Kidney (tissue), 22 donors: ENCODE measurements at places on chromosomes 1 and 21. TPM values are rescaled to one million over a fixed set of nuclear protein-coding genes. Genes with fewer than 3 reads are reported as not detected.

The A3GALT2 gene
- total RNA-seq = not detected

The S100A9 gene
- 271 TPM for total RNA-seq

The C1orf87 gene
- total RNA-seq = 0.38 TPM

The LCE1D gene
- total RNA-seq = not detected

The LCA5L gene
- 4.3 TPM for total RNA-seq

The SLC44A3 gene
- total RNA-seq = 49.6 TPM

The PRAMEF9 gene
- total RNA-seq = not detected

DNA sequence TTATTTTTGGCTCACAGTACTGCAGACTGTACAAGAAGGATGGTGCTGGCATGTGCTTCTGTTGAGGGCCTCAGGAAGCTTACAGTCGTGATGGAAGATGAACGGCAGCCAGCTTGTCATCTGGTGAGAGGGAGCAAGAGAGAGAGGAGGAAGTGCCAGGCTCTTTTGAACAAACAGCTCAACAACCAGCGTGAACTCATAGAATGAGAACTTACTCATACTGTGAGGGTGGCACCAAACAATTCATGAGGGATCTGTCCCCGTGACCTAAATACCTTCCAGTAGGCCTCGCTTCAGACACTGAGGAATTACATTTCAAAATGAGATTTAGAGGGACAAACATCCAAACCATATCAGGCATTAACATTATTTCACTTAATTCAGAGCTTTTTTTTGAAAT, 84.7 kb downstream of the PKN2 start:
- H3K4me3 ChIP-seq = no peak overlapping the region
- DNase-seq = no peak
- no peaks in the 10 kb centered on the region for H3K27me3 ChIP-seq
- H3K4me1 ChIP-seq = no peaks in the 10 kb centered on the region
- no peak overlapping the region for H3K27ac ChIP-seq

GRCh38 chr21:22164912-22165311, 1166.7 kb downstream of the NCAM2 start:
- no peaks in the 10 kb centered on the region for H3K4me1 ChIP-seq
- H3K27me3 ChIP-seq = no peaks in the 10 kb centered on the region
- H3K36me3 ChIP-seq = no peaks in the 10 kb centered on the region
- no peak for DNase-seq

DNA sequence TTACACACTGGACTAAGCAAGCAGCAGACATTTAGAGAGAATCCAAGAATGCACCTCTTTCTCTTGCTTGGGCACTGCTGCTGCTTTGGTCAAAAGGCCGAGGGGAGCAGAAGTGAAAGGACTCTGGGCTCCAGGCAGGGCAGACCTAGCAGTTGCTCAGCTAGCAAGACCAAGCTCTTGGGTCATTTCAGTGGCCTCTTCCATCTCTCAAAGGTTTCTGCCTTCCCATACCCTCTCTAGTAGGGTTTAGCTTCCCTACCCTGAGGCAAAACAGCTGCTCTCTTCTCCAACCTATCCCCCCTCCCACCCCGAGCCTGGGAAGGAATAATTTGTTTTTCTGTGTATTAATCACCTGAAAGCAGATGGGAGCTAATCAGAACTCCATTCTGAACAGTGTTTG, 25.8 kb downstream of the TFAP2E start:
- H3K4me1 ChIP-seq = no peaks in the 10 kb centered on the region
- no peak overlapping the region for H3K27ac ChIP-seq
- no peak overlapping the region for H3K4me3 ChIP-seq
- peaks cover 14% of the 10 kb centered on the region for H3K36me3 ChIP-seq
- H3K27me3 ChIP-seq = no peaks in the 10 kb centered on the region
- DNase-seq = no peak

- H3K27ac ChIP-seq = no peak overlapping the region
- no peak for DNase-seq
- no peaks in the 10 kb centered on the region for H3K36me3 ChIP-seq
- no peak overlapping the region for H3K4me3 ChIP-seq
- no peaks in the 10 kb centered on the region for H3K4me1 ChIP-seq
Measured at GRCh38 chr1:29055160-29055559, 68.5 kb downstream of the TMEM200B start.

- H3K27me3 ChIP-seq = no peaks in the 10 kb centered on the region
- H3K27ac ChIP-seq = no peak overlapping the region
- no peak for DNase-seq
- H3K36me3 ChIP-seq = no peaks in the 10 kb centered on the region
Measured at GRCh38 chr1:58927722-58928085, 143.9 kb upstream of the JUN start.

DNA sequence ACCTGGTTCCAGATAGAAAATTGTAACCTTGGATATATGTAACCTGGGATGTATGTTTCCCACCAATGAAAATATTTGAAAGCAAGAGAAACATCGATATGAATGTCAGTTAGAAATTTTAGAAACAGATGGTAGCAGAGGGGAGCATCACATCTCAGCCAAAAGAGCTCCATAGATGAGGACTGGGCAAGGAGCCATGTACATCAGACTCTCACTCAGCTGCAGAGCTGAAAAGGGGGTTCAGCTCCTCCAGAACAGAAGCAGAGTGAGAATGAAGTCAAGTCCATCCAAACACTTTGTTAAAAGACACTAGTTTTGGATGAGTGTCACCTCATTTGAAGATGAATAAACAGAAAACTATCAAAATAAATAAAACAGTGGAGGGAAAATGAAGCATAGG, 202.4 kb downstream of the HMCN1 start:
- H3K27ac ChIP-seq = no peak overlapping the region
- H3K27me3 ChIP-seq = no peaks in the 10 kb centered on the region
- no peaks in the 10 kb centered on the region for H3K36me3 ChIP-seq
- no peaks in the 10 kb centered on the region for H3K4me1 ChIP-seq

- no peak overlapping the region for H3K27ac ChIP-seq
- no peaks in the 10 kb centered on the region for H3K27me3 ChIP-seq
- no peaks in the 10 kb centered on the region for H3K36me3 ChIP-seq
- no peak for DNase-seq
Measured at GRCh38 chr1:171220081-171220420, 28.2 kb upstream of the FMO1 start.

DNA sequence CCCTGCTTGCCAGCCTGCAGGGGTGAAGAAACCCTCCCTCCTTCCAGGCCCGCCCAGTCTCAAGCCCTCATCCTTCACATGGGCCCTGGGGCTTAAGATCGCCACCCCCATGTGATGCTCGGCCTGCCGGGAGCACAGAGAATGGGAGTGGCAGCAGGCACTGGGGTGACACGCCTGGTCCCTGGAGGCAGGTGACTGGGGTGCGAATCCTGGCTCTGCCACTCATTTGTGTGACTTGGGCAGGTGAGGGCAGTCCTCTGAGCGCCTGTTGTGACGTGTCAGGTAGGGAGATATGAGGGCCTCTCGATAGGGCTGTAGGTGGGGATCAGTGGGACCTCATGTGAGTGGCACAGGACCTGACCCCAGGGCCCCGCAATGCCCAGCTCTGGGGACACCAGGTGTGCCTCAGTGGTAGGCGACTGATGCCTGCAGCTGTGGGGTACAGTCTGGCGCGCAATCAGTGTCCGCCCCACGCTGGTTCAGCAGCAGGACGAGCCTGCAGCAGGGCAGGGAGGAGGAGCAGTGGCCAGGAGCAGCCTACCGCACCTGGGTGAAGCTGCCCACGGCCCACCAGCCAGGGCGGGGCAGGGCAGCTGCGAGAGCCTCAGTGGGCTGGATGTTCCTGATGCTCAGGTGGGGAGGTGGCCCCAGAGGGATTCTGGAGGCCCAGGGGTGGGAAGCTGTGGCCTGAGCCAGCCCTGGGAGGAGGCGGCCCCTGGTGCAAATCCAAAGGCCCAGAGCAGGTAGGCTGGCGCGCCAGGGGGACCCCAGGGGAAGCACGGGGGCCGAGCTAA, 6.2 kb downstream of the SH2D5 start:
- no peak overlapping the region for H3K27ac ChIP-seq
- no peaks in the 10 kb centered on the region for H3K4me1 ChIP-seq
- peak; percentile 38 for DNase-seq

DNA sequence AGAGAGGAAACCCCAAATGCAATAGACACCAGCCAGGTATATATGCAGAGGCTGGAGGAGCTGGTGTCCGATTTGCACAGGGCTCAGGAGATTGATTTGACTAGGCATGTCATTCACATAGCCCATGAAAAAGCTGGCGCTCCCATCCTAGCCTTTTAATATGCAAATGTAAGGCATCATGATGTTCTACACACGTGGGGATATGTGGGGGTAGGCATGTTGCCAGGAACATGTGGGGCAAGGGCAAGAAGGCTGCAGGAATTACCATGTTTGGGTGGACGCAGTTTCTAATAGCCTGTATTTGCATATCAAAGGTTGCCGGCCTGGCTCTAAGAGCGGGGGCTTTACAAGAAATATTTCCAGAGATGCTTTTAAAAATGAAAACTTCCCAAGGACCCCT, 11.7 kb upstream of the SH3GLB1 start:
- no peak overlapping the region for H3K27ac ChIP-seq
- no peaks in the 10 kb centered on the region for H3K36me3 ChIP-seq
- H3K4me3 ChIP-seq = no peak overlapping the region
- H3K27me3 ChIP-seq = no peaks in the 10 kb centered on the region
- H3K4me1 ChIP-seq = no peaks in the 10 kb centered on the region

DNA sequence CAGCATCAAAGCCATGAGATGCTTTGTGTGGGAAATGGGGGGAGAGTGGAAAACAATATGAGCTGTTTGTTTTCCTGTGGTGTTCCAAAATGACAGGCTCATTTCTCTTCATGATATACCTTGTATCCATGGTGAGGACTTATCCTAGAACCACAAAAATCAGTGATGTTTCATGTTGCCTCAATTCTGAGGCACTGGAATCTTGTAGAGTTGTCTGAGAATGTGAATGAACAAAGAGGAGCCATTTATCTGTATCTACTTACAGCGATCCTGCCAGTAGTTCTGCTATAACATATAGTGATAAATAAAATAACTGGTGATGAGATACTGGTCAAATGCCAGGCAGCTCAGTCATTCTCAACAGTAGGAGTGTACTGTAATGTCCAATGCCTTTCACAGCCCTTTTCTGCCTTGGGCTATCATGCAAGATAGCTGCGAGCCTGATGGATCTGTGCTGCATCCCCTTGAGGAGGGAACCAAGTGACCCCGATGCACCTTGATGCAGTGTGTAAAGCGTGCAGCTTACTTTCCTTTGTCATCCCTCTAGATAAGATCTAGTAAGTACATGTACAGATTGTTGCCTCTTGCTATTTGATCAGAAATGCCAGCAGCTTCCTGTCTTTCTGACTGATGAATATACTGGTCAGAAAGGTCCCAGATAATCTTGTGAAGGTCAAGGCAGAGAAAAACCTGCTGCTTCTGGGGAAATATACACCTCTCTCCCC, 52.8 kb downstream of the SLC44A3 start:
- DNase-seq = no peak
- H3K4me1 ChIP-seq = no peaks in the 10 kb centered on the region
- H3K27me3 ChIP-seq = no peaks in the 10 kb centered on the region
- H3K27ac ChIP-seq = no peak overlapping the region

GRCh38 chr1:44029260-44029910, 1.9 kb downstream of the SLC6A9 start:
- H3K27ac ChIP-seq = peak overlapping the region; percentile 71
- peak overlapping the region; percentile 87 for H3K4me3 ChIP-seq

GRCh38 chr1:54371038-54371941, 34.9 kb downstream of the SSBP3 start:
- no peaks in the 10 kb centered on the region for H3K27me3 ChIP-seq
- no peak overlapping the region for H3K27ac ChIP-seq
- H3K4me3 ChIP-seq = no peak overlapping the region
- H3K4me1 ChIP-seq = peaks cover 13% of the 10 kb centered on the region
- no peaks in the 10 kb centered on the region for H3K36me3 ChIP-seq
- no peak for DNase-seq

GRCh38 chr21:41650526-41651145, 116.2 kb downstream of the RIPK4 start:
- no peak overlapping the region for H3K4me3 ChIP-seq
- no peaks in the 10 kb centered on the region for H3K4me1 ChIP-seq
- no peak overlapping the region for H3K27ac ChIP-seq
- no peaks in the 10 kb centered on the region for H3K36me3 ChIP-seq
- no peak for DNase-seq

DNA sequence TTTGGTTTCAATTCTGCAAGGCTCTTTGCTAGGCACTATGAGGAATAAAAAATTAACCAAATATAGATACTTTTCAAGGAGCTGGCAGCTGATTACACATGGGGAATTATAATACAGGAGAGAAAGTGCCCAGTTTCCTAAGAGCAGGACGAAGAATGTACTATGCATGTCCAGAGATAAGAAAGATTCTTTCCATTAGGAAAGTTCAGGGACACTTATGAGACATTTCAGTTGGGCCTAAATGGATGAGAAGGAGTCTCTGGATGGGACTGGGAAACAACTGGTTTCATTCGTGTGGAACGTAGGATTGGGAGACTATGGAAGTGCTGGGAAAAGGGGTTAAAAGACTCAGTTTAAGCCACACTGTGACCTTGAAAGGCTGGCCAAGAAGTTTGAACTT, 63.5 kb upstream of the MROH9 start:
- H3K36me3 ChIP-seq = no peaks in the 10 kb centered on the region
- H3K27me3 ChIP-seq = no peaks in the 10 kb centered on the region
- no peaks in the 10 kb centered on the region for H3K4me1 ChIP-seq

- H3K4me1 ChIP-seq = no peaks in the 10 kb centered on the region
- H3K36me3 ChIP-seq = no peaks in the 10 kb centered on the region
- H3K27ac ChIP-seq = no peak overlapping the region
Measured at GRCh38 chr1:9317591-9318417, 25.1 kb downstream of the SPSB1 start.

GRCh38 chr1:32915766-32916706, 14.8 kb upstream of the TMEM54 start:
- no peaks in the 10 kb centered on the region for H3K4me1 ChIP-seq
- H3K4me3 ChIP-seq = no peak overlapping the region
- no peaks in the 10 kb centered on the region for H3K27me3 ChIP-seq
- no peaks in the 10 kb centered on the region for H3K36me3 ChIP-seq

- no peaks in the 10 kb centered on the region for H3K27me3 ChIP-seq
- DNase-seq = no peak
- peaks cover under 1% of the 10 kb centered on the region for H3K4me1 ChIP-seq
- no peak overlapping the region for H3K27ac ChIP-seq
- no peaks in the 10 kb centered on the region for H3K36me3 ChIP-seq
- H3K4me3 ChIP-seq = no peak overlapping the region
Measured at GRCh38 chr1:53465023-53465957, 6.1 kb downstream of the DMRTB1 start.

DNA sequence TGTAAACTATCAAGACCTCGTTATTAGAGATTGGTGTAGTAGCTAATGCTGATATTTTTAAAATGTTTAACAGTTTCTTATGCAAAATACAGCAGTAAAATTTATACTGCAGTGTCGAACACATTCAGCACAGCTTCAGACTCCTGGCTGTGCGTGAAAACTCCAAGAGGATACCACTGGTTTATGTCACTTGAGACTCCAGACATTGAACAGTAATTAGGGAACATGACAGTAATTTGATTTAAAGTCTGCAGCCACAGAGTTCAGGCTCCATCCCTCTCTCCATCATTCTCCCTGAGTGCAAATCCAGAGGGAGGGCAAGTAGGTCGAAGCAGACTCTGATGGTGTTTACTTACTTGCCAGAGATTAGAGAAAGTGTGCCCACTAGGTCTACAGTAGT, 94.2 kb downstream of the AK5 start:
- H3K27ac ChIP-seq = no peak overlapping the region
- H3K27me3 ChIP-seq = no peaks in the 10 kb centered on the region
- H3K4me1 ChIP-seq = no peaks in the 10 kb centered on the region
